ENCODE measurements at places on chromosomes 7 and 10. TPM values are rescaled to one million over a fixed set of nuclear protein-coding genes. Genes with fewer than 3 reads are reported as not detected.

The ASAH2 gene
- 7.3 TPM for total RNA-seq

The C10orf88 gene
- 8.7 TPM for total RNA-seq

The LIPJ gene
- not detected for total RNA-seq

The MACROH2A2 gene
- 6.1 TPM for total RNA-seq

The DYDC2 gene
- total RNA-seq = 0.23 TPM

The AZGP1 gene
- total RNA-seq = not detected

The RPEL1 gene
- not detected for total RNA-seq

- H3K27me3 ChIP-seq = no peaks in the 10 kb centered on the region
- H3K4me3 ChIP-seq = no peak overlapping the region
- no peak overlapping the region for H3K27ac ChIP-seq
- H3K36me3 ChIP-seq = no peaks in the 10 kb centered on the region
- no peaks in the 10 kb centered on the region for H3K4me1 ChIP-seq
These were observed 108.8 kb upstream of the MPP7 start for GRCh38 chr10:28411648-28412047.

- no peak overlapping the region for H3K4me3 ChIP-seq
- H3K4me1 ChIP-seq = peaks cover 15% of the 10 kb centered on the region
- no peaks in the 10 kb centered on the region for H3K36me3 ChIP-seq
- DNase-seq = no peak
- no peak overlapping the region for H3K27ac ChIP-seq
These were observed 3.5 kb downstream of the SP8 start for GRCh38 chr7:20783125-20783699.
